ENCODE measurements at places on chromosomes 2 and 18.

DNA sequence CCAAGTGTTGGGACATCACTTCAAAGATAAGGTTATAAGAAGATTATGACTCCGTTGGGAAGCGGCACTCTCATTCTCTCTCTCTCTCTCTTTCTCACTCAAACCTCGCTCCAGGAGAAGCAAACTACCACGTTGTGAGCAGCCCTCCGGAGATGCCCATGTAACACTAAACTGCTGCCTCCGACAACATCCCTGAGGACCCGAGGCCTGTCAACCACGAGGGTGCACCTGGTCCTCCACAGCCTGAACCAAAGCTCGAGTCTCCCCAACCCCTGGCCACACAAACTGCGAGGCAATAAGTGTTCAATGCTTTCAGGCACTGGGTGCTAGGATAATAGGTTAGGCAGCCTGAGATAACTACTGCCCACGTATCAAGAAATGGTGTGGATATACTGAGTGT lies 654.5 kb upstream of the ID2 start:
- no peak overlapping the region for H3K27ac ChIP-seq
- no peaks in the 10 kb centered on the region for H3K36me3 ChIP-seq
- H3K4me3 ChIP-seq: no peak overlapping the region

GRCh38 chr2:109703077-109703476 lies 88.9 kb downstream of the SOWAHC start:
- no peak overlapping the region for H3K4me3 ChIP-seq
- peaks cover 44% of the 10 kb centered on the region for H3K4me1 ChIP-seq
- DNase-seq: peak; percentile 71
- H3K36me3 ChIP-seq: no peaks in the 10 kb centered on the region

GRCh38 chr2:73593680-73594079 lies 48.5 kb downstream of the NAT8 start:
- no peak overlapping the region for H3K27ac ChIP-seq
- peaks cover 8% of the 10 kb centered on the region for H3K4me1 ChIP-seq
- no peaks in the 10 kb centered on the region for H3K36me3 ChIP-seq
- DNase-seq: peak; percentile 14
- H3K27me3 ChIP-seq: no peaks in the 10 kb centered on the region

GRCh38 chr2:127514485-127514884 lies 11.8 kb downstream of the IWS1 start:
- H3K4me3 ChIP-seq: no peak overlapping the region
- H3K36me3 ChIP-seq: peaks cover 10% of the 10 kb centered on the region
- no peak overlapping the region for H3K27ac ChIP-seq
- no peaks in the 10 kb centered on the region for H3K27me3 ChIP-seq
- no peak for DNase-seq

DNA sequence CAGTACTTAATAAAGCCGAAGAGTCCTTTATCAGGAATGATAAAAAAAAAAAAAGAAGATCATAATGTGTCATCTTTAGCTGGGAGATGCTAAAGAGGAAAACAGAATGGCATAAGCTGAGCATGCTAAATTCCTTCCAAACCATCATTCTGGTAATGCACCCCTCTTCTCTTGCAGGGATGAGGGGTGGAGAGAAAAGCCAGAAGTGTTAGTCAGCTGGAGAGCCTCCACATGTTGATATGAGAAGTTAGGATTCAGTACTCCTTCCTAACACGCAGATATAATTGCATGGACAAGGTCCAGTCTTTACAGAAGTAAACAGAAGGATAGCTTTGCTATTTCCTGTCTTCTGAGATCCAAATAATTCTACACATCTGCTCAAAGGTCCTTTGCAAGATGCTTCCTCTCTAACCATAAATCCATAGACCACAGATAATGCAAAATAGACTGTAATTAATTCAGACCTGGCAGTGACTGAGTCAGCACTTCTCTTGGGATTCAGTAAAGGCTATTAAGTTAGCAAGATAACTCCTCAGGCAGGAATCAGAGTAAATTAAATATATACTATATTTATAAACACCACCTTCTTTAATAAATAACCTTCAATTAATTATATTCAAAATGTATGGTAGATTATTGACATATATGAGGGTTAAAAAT lies 930.0 kb upstream of the KLHL29 start:
- H3K36me3 ChIP-seq: no peaks in the 10 kb centered on the region
- no peak overlapping the region for H3K4me3 ChIP-seq
- no peak for DNase-seq
- no peaks in the 10 kb centered on the region for H3K27me3 ChIP-seq
- no peak overlapping the region for H3K27ac ChIP-seq

GRCh38 chr2:189751080-189751658 lies 11.4 kb downstream of the OSGEPL1 start:
- H3K27me3 ChIP-seq: no peaks in the 10 kb centered on the region
- DNase-seq: no peak
- no peak overlapping the region for H3K27ac ChIP-seq
- H3K36me3 ChIP-seq: peaks cover 9% of the 10 kb centered on the region
- H3K4me3 ChIP-seq: no peak overlapping the region
- no peaks in the 10 kb centered on the region for H3K4me1 ChIP-seq
